ENCODE measurements at places on chromosomes 13 and 19.

GRCh38 chr13:30312904-30313303, 5.6 kb upstream of the KATNAL1 start:
- DNase-seq = no peak

- DNase-seq = no peak
Observed at GRCh38 chr13:61142506-61142905, 273.1 kb downstream of the PCDH20 start.

- DNase-seq = peak; percentile 65
Observed at GRCh38 chr19:5321851-5322681, 18.5 kb downstream of the PTPRS start.

DNA sequence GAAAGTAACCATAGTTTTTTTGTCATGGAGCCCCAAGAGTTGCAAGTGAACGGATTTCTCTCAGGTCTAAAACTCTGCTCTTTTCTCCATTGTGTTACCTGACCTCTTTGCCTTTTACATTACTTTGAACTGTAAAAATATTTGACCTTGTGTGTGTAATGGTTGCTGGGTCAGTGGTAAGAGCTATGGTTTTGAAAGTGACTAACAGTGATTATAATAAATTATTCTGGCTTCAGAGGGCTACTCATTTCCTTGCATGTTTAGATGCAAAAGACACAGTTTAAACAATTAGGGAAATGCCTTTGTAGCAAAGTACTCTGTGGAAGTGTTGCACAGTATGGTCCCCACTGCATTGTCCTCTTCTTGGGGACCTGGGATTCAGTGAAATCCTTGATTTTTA, 29.3 kb upstream of the PSG8 start:
- no peak for DNase-seq

DNA sequence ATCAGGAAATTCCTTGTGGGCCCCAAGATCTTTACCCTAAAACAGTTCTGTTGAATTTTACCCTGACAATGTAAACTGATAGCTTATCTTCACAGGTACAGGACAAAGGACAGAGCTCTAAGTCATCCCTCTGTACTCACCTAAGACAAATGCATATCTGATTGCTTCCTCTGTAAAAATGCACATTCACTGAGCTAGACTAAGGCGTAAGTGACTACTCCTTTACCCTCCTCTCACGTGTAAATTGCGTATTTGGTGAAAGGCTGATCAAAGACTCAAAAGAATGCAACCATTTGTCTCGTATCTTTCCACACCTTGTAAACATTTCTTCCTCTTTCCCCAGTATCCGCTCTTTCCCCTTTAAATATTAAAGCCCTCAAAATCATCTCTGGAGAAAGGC, 80.6 kb upstream of the LRCH1 start:
- no peak for DNase-seq

GRCh38 chr19:16446724-16447368, 24.9 kb downstream of the EPS15L1 start:
- DNase-seq = no peak

DNA sequence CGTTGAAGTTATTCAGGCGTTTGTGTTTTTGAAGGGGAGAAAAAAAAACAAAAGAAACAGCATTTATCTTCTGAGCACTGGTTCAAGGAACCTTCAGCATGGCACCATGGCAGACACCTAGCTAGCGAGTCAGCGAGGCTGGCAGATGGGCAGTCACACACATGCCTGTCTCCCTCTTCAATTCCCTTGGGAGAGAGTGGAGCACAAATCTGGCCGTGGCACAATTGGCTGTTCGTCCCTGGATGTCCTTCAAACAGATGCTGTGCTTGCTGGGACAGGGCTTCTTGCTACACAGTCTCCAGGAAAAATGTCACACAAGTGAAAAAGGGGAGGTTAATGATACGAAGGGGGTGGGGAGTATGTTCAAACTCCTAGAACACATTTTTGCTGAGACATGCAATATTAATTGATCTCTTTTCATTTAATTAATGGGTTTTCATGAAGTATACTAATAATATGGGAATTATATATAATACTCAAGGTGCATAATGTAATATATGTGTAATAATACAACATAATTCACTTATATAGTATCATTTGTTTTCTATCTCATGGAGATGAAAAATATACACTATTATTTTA, 1674.5 kb upstream of the SLC10A2 start:
- DNase-seq = no peak

DNA sequence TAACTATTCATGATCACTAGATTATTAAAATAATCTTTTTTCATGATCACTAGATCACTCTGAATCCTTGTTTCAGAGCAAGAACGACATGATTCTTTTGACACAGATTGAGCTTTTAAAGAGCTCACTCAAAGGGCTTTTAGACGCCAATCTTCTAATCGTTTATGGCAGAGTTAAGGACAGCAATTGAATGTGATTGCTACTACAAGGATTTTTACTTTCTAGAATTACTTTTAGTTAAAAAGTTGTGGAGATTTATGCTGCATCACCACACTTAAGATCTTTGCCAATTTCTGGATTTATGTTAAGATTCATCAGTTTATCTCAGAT, 1.3 kb downstream of the EXOSC8 start:
- no peak for DNase-seq

DNA sequence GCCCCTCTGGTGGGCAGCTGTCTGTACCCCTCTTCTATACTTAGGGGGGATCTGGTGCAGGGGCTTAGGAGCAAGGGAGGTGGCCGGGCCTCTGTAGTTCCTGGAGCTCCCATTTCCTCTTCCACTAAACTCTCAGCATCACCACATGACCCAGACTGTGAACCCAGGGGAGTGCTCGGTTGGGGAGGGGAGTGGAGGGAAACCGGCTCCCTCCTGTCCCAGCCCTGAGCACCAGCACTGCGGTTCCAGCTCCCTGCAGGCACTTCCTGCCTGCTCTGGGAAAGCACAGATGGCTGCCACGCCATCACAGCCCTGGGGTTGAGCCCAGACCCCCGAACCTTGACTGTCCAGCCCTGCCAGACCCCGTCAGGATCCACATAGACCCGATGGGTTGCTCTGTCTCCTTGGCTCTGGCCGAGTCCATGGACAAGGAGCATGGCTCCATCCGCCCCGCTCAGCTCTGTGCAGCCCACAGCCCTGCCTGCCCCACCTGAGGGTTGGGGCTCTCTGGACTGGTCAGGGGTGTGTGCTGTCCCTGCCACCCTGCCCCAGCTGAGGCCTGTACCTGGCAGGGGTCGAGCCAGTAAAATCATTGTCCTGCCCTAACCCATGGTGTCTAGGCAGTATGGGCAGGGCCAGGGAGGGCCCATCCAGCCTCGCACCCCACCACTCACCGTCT, 36.0 kb upstream of the SLC7A10 start:
- DNase-seq = no peak

DNA sequence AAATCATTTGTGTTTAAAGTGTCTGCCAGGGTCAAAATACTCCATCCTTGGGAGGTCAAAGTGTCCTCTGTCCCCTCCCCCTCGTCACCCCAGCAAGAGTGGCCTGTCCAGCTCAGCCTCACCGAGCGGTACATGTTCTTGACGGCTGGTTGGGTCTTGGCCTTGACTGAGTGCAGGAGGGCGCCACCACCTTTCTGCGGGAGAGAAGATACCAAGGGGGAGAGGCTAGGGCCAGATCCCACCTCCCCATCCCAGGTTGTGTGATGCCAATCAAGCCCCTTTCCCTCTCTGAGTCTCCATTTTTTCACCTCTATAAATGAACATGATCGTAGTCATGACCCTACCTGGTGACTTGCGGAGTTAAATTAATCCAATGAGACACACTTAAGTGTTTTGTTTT, 6.1 kb downstream of the CRB3 start:
- peak; percentile 37 for DNase-seq

DNA sequence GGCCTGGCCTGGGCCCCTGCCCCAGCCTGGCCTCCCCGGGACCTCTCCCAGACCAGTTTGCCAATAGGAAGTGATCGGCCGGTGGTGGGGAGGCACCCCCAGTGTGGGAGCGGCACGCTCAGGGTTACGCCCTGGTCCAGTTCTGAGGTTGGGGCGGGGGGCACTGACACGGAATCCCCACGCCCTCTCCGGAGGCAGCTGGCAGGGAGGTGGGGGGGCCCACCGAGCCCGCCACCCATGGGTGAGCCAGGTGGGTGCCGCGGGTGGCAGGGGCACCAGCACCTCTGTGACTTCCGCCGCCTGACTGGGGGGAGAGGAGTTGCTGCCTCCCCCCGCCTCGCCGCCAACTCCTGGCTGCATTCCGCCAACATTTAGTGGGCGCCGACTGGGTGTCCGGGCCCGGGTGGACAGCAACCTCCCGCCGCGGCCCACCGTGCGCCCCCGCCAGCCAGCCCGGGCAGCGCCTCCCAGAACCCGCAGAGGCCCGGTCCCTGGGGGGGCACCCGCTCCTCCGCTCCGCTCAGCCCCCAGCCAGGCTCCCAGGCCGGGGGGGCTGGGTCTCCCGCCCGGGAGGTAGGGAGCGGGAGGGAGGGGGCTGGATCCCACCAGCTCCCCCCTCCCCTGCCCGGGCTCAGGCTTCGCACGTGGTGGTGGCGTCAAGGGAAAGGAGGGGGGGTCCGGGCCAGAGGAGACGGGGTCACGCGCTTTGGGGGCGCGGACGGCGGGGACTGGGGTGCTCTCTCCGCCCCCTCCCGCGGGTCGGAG, 2.0 kb downstream of the ZBTB7A start:
- peak; percentile 59 for DNase-seq

GRCh38 chr13:104043184-104043583, 977.0 kb upstream of the SLC10A2 start:
- DNase-seq = no peak

- no peak for DNase-seq
Observed at GRCh38 chr19:47370045-47370611, 21.0 kb downstream of the DHX34 start.

DNA sequence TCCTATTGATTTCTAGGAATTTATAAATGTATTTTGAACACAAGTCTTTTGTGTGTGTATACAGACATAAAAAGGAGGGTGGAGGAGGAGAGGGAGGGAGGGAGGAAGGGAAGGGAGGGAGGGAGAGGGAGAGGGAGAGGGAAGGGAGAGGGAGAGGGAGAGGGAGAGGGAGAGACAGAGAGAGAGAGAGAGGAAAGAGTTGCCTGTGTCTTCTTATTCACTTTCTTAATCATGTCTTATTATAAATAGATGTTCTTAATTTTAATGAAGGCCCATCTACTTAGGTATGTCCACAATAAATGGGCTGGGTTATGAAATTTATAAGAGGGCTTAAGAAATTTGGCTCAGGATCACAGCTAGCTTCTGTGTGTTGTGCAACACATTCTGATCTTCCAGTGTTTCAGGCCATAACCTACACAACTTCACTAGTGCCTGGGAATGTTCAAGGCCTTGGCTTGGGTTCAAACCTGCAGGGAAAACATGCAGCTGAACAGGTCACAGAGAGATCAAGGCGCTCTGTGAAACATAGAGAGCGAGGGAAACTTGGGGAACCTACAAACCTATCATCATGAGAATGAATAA, 39.3 kb downstream of the ZNF45 start:
- DNase-seq = no peak

- DNase-seq = no peak
Observed at GRCh38 chr19:27780367-27781075, 1432.4 kb downstream of the UQCRFS1 start.

GRCh38 chr13:24493356-24493755, 19.2 kb downstream of the PARP4 start:
- no peak for DNase-seq

DNA sequence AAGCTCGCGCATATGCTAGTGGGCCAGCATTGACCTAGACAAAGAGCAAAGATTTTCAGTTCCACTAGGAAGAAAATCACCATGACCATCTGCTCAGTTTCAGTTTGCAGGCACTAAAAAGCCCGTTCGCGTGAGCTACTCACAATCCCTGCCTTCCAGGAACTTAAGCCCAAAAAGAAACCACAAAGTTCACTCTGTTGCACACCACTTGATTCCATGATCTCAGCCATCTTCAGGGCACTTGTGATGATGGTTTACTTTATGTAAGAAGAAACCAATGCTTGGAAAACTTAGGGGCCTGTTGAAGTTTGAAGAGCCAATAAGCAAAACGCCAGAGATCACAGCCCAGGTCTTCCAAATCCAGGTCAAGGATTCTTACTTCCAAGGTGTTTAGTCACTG, 45.0 kb upstream of the SLC15A1 start:
- DNase-seq = no peak

DNA sequence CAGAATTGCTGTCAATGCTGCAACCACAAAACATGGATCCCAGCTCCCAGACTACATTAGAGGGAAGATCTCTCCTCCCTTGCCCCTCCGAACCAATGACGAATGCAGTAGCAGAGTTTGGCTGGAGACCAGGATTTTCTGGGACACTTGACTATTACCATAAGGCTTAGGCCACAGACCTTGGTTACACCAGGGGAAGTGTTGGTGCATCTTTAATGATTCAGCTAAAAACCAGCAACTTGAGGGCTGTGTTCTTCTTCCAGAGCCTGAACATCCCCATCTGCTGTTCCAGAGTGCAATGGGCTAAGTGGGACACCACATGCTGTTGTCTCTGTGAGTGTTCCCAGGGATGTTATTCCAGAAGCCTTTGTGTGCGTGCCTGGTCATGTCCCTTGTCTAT, 528.2 kb downstream of the LMO7 start:
- no peak for DNase-seq

DNA sequence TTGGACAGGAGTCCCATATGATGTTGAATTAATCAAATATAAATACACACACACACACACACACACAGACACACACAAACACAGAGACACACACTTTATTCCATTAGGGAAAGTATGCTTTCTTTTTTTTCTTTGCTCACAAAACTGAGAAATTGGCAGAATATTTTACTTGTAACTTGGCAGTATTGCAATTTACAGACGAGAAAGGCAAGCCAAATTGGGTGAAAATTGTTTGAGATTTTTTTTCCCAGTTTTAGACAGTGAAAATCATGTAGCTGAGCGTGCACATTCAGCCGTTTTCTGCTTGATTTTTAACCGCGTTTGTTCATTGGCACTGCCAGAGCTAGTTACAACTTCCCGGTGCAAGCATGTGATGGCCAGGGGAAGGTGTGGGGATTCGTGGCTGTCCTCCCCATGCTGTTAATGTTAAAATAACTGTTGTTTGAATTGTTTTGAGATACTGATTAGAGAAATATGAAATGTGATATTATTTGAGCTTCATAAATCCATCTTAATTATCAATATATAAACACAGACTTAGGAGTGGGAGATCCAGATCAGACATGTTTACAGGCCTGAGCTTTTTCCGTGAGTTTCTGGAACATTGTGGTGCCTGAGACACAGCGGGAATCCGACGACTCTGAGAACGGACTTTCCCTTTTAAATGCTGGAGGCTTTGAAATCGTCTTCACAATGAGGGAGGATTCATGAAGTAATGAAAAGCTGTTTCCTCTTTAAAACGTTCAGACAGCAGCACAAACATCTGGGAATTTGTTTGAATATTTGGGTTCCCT, 125.5 kb downstream of the KCNRG start:
- peak; percentile 75 for DNase-seq

Measured in GM23338 (cell line).